A549 treated with Hydrocortisone at 1 μM for 4 hours (cell line): ENCODE measurements at places on chromosomes 12 and 14. TPM values are rescaled to one million over a fixed set of nuclear protein-coding genes. Genes with fewer than 3 reads are reported as not detected.

Gene BEST3
- 0.90 to 2.0 TPM (median 1.2 TPM) in 5 replicates for total RNA-seq

Gene NR1H4
- 0.03 to 0.10 TPM (median 0.08 TPM) in 5 replicates for total RNA-seq

Gene BICDL1
- 3.8 to 4.8 TPM (median 4.3 TPM) in 5 replicates for total RNA-seq

Gene VCPKMT
- 8.3 to 10.1 TPM (median 9.1 TPM) in 5 replicates for total RNA-seq

Gene FOXA1
- 5.1 to 6.7 TPM (median 6.2 TPM) in 5 replicates for total RNA-seq

Gene OAS1
- total RNA-seq, result 27.1 to 42.4 TPM (median 35.3 TPM) in 5 replicates

Gene BMP4
- total RNA-seq, result 1.5 to 2.6 TPM (median 1.9 TPM) in 5 replicates

Gene SLC25A47
- total RNA-seq, result not detected in 5 replicates

Gene TUNAR
- not detected in 5 replicates for total RNA-seq

Gene IL31
- not detected in 5 replicates for total RNA-seq

Gene RASSF9
- 0.83 to 1.4 TPM (median 1.2 TPM) in 5 replicates for total RNA-seq
